ENCODE measurements at places on chromosomes 7 and 10.

GRCh38 chr10:51620131-51620530 is 79.3 kb downstream of the CSTF2T start:
- no peak for DNase-seq

GRCh38 chr10:114110174-114110972 is 63.6 kb downstream of the CCDC186 start:
- DNase-seq, result no peak

GRCh38 chr10:77746047-77746707 is 108.6 kb upstream of the KCNMA1 start:
- no peak for DNase-seq

DNA sequence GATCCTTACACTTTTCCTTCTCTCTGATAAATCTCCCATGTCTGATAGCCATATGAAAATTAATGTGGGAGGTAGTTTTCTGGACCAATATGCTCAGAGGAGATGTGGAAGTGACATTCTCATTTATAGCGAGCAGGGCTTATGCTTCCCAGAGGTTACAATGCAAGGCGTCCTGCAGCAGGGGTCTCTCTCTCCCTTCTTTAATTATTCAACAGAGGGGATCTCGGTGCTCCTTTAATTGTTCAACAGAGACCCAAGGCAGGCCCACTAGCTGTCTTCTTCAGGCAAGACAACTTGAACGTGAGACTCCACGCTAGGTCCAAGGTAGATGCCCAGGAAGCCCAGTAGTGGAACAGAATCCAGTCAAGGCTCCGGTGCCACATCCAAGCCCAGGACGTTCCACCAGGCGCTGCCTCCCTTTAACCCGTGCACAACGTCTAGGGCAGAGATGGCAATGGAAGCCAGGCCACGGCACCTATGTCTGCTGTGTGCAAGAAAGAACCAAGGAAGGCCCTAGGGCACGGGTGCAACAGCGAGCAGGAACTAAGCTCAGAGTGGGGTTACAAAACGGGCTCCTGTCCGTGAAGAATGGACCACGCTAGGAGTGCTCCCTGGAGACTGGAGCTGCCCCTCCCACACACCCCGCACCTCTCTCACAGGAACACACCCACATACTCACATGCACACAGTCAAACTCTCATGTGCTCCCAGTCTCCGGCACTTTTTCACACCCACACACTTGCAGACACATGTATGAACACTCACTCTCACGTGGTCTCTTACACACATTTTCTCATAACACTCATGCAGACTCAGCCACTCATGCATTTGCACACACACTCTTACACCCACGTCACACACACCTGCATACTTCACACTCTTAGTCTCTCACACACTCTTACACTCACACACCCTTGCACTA is 230.4 kb downstream of the TNS3 start:
- DNase-seq, result no peak

DNA sequence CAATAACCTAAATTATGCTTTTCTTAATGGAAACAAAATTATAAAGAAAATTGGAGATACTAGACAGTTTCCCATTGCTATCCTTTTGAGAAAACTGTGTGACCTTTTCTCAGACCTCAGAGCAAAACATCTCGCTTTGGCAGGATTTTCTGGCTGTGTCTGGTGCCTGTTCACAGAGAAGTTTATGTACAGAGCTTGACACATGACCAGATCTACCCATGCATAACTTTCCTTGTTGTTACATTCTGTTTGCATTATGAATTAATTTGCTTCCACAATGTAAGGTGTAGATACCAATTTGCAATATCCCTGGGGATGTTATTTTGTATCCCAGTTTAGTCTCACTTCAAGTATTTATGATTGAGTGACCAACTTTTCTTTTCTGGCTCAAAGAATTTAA is 565.0 kb downstream of the XPNPEP1 start:
- DNase-seq, result no peak
